ENCODE measurements at places on chromosomes 5 and 9.
A peak's percentile ranks its signal among the peaks of the same experiment; 100 is the strongest.

- H3K36me3 ChIP-seq, result no peaks in the 10 kb centered on the region
- no peak overlapping the region for H3K27ac ChIP-seq
- DNase-seq, result no peak
- H3K27me3 ChIP-seq, result no peaks in the 10 kb centered on the region
- H3K4me1 ChIP-seq, result peaks cover 2% of the 10 kb centered on the region
These were observed 61.9 kb upstream of the ITGA1 start for GRCh38 chr5:52725808-52726207.

GRCh38 chr5:21152611-21153010, 1164.6 kb upstream of the CDH18 start:
- H3K4me1 ChIP-seq, result no peaks in the 10 kb centered on the region
- H3K4me3 ChIP-seq, result no peak overlapping the region
- DNase-seq, result peak; percentile 92
- H3K27ac ChIP-seq, result no peak overlapping the region
- H3K27me3 ChIP-seq, result no peaks in the 10 kb centered on the region

DNA sequence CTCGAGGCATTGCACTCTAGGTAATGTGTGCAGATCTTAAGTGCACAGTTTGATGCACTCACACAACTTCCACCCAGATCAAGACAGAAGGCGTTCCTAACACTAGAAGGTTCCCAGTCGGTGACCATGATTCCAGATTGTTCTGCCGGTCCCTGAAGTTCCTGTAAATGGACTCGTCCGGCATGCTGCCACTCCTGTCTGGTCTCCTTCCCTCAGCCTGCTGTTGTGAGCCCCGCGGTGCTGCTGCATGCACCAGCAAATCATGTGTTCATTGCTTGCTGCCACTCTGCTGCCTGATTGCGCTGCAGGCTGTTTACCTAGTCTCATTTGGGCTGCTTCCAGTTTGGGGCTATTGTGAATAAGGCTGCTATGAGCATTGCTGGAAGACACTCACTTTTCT, 11.5 kb downstream of the STKLD1 start:
- peaks cover 4% of the 10 kb centered on the region for H3K27me3 ChIP-seq
- DNase-seq, result no peak

GRCh38 chr9:93453047-93453914, at the start of gene FAM120AOS:
Gene FAM120AOS (minus strand): TSS chr9:93453581. CDS start chr9:93452709, 872 bp downstream.
- peaks cover under 1% of the 10 kb centered on the region for H3K36me3 ChIP-seq
- peak within 1 kb of the TSS; percentile 66 for H3K27ac ChIP-seq
- H3K4me3 ChIP-seq, result peak within 1 kb of the TSS; percentile 92
- H3K4me1 ChIP-seq, result peaks cover 8% of the 10 kb centered on the region

DNA sequence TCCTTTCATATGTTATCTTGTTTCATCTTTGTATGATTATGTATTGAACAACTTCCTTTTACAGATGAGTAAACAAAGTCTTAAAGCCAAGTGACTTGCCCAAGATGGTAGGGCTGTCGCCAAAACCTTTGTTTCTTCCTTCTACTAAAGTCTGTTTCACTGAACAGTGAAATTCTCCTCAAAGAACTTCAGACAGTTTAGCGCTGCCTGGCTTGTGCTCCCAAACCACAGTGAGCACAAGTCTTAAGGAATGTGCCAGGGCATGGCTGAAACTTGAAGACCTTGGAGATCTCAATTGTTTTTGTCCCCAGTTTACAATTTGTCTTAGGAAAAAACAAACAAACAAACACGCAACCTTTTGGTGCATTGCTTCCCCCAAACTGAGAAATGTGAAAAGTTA, 273.5 kb downstream of the CRB2 start:
- H3K27ac ChIP-seq, result no peak overlapping the region
- peak; percentile 36 for DNase-seq
- H3K36me3 ChIP-seq, result no peaks in the 10 kb centered on the region
- no peaks in the 10 kb centered on the region for H3K27me3 ChIP-seq
- H3K4me3 ChIP-seq, result no peak overlapping the region

DNA sequence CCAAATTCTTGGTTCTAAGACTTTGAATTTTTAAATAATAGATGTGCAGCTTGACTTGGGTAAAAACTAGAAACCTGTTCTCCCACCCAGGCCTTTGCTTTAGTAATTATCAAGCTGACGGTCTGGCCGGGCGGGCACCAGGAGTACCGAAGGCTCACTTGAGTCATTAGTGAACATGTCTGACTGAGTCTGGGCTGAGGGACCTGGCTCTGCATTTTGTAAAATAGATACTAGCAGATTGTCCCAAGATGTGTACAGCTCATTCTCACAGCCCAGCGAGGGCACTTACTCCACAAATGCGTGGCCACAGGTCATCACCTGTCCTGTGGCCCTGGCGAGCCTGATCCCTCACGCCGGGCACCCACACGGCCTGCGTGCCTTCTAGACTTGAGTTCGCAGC, 216.2 kb downstream of the FANCC start:
- no peak overlapping the region for H3K4me3 ChIP-seq
- H3K27me3 ChIP-seq, result no peaks in the 10 kb centered on the region
- no peaks in the 10 kb centered on the region for H3K4me1 ChIP-seq
- DNase-seq, result no peak
- H3K36me3 ChIP-seq, result no peaks in the 10 kb centered on the region

- H3K27me3 ChIP-seq, result no peaks in the 10 kb centered on the region
- H3K36me3 ChIP-seq, result no peaks in the 10 kb centered on the region
- DNase-seq, result no peak
These were observed 6.1 kb downstream of the REEP2 start for GRCh38 chr5:138444774-138445546.

- DNase-seq, result peak; percentile 74
- peak overlapping the region; percentile 77 for H3K27ac ChIP-seq
- H3K4me1 ChIP-seq, result peaks cover 18% of the 10 kb centered on the region
- H3K36me3 ChIP-seq, result peaks cover 33% of the 10 kb centered on the region
- no peak overlapping the region for H3K4me3 ChIP-seq
- H3K27me3 ChIP-seq, result no peaks in the 10 kb centered on the region
These were observed 43.6 kb downstream of the JADE2 start for GRCh38 chr5:134568761-134569695.

DNA sequence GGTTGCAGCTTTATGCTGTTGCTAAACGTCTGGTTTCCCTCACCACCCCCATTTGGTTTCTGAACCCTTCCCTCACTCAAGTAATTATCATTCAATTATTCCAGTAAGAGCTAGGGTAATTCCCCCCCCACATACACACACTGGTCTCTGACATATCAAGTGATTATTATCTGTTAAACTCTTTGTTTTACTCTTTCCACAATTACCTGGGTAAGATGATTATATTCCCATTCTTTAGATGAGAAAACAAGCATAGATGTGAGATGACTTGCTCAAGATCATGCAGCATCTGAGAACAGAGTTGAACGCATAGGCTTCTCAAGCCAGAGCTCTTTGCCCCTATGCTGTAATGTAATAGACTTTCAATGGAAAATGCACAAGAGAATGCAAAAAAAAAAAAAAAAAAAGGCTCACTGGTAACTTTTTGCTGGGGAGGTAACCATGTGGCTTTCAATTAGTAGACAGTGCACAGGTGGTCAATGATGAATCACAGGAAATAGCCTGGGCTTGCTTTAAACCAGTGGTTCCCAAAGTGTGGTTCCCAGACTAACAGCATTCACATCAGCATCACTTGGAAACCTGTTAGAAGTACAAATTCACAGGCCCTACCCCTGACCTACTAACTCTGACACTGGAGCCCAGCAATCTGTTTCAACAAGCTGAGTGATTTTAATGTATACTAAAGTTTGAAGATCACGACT, 87.6 kb downstream of the PIK3R1 start:
- DNase-seq, result peak; percentile 73
- no peak overlapping the region for H3K27ac ChIP-seq
- no peaks in the 10 kb centered on the region for H3K27me3 ChIP-seq
- peaks cover 1% of the 10 kb centered on the region for H3K36me3 ChIP-seq

DNA sequence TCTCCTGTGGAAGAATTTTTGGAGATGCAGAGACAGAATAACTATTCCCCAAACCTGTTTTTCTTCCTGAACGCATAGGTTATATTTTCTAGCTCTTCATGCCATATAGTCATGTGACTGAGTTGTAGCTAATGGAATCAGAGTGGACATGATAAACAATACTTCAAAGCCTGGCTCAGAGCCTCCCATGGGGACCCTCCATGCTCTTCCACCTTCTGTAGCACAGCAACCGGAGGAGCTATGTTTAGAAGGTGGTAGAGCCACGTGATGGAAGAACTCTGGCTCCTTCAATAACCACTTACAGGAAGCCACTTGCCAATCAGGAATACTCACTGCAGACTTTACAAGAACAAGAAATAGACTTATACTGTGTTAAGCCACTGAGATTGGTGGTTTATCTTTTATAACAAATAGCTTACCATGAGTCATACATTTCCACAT, 39.2 kb downstream of the NADK2 start:
- no peaks in the 10 kb centered on the region for H3K27me3 ChIP-seq
- H3K27ac ChIP-seq, result no peak overlapping the region
- H3K4me1 ChIP-seq, result peaks cover 3% of the 10 kb centered on the region

DNA sequence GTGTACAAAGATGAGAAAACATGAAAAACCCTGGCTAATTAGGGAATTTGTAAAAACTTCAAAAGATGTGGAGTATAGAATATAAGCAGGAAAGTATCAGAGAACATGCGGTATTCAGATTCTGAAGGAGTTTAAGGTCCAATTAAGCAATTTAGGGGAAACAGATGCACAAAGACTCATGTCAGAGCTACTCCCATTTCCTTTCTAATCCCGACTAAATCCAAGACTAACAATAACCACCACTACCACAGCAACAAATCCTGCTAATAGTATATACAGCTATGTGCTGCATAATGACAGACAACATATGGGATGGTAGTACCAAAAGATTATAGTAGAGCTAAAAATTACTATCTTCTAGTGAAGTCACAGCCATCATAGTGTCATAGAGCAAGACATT, 102.1 kb downstream of the LURAP1L start:
- H3K4me1 ChIP-seq, result peaks cover 7% of the 10 kb centered on the region
- H3K36me3 ChIP-seq, result no peaks in the 10 kb centered on the region
- DNase-seq, result no peak
- H3K4me3 ChIP-seq, result no peak overlapping the region

Measured in fibroblast of lung (primary cell).